ENCODE measurements at places on chromosomes 5 and 9.

DNA sequence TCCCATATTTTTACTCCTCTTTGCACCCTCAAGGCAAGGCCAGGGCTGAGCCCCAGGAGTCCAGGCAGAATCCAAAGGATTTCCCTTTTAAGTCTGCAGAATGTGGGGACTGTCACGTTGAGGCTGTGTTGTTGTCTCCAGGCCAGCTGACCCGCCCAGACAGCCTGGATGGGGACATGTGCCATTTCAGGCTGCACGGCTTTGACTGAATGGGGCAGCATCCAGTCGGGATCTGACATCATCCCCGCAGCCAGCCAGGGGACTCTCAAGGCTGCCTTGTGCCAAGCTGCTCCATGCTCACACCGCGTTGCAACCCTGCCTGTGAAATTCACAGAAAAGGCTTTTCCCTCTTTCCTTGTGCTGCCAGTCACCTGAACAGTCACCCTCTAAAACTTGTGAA lies 2.2 kb upstream of the ZNF366 start:
- no peak for DNase-seq

GRCh38 chr5:96648593-96648992 lies 13.6 kb upstream of the CAST start:
- DNase-seq = no peak

GRCh38 chr9:77987081-77987656 lies 44.4 kb downstream of the GNAQ start:
- no peak for DNase-seq

GRCh38 chr5:172459783-172460165 lies 5.4 kb upstream of the SH3PXD2B start:
- no peak for DNase-seq

DNA sequence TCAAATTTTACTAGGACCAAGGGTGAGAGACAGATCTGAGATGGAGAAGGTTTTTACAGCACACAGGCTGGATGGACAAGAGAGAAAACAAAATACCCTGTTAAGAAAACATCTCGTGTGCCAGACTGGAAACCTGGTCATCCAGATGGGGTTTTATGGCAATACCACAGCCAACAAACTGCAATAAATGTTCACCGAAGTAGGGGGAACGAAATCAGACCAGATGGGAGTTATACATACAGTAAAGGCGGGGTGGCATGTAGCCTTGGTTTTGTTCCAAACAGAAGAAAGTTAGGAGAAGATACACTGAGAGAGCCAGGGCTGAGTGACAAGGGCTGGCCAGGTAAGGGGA lies 63.3 kb downstream of the DCP2 start:
- no peak for DNase-seq

DNA sequence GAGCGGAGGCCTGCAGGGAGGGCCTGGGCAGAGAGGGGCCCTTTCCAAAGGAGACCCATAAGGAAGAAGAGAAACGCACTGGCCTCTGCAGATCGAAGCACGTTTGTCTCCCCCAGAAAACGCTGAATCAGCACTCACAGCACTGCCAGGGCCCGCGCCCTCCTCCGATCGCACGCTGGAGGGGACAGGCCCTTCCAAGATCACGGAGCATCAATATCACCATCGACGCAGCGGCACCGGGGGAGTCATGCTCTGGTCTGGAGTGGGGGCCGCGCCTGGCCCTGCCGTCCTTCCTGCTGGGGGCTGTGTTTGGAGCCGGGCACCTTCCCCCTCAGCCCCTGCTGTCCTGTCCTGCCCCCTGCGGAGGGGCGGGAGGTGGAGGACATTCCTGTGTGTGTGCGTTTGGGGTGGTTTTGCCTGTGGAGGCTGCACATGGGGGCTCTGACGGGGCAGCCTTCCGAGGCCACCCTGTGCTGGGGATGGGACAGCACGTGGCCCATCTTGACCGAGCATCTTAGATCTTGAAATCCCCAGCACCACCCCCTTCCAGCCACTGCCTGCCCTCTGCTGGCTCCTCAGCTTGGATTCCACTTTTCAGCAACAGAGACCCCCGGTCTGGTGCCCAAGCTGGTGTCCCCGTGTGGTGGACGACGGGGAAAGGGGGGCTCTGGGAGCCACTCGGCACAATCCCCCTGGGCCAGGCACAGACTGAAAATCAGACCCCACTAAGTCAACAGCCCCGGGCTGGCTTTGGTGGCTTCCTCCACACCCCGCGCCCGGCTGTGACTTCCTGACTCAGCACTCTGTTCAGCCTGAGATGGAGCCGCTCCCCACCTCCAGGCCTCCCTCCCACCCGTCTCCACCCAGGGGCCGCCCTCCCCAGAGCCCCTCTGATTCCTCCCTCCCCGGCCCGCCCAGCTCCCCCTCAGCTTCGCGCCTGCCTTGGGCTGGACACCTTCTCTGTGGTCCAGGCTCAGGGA lies 8.3 kb downstream of the TMEM250 start:
- DNase-seq = peak; percentile 34

DNA sequence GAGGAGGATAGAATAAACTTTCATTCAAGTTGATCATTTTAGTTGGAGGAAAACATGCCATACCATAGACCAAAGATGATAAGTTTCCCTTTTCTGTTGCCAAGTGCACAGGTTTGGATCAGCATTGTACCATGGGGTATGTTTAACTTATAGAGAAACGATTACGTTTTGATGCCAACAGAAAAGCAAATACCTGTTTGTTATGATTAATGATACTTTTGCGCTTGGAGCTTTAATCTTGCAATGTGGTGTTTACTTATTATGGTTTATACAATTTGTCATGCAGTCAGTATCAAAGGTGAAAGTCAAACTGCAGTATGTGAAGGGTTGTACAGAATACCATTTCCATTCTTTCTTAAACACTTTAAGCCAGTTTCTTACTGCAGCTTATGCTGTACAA lies 13.2 kb upstream of the ARHGEF28 start:
- DNase-seq = no peak

GRCh38 chr9:87199278-87199677 lies 252.0 kb upstream of the GAS1 start:
- no peak for DNase-seq

DNA sequence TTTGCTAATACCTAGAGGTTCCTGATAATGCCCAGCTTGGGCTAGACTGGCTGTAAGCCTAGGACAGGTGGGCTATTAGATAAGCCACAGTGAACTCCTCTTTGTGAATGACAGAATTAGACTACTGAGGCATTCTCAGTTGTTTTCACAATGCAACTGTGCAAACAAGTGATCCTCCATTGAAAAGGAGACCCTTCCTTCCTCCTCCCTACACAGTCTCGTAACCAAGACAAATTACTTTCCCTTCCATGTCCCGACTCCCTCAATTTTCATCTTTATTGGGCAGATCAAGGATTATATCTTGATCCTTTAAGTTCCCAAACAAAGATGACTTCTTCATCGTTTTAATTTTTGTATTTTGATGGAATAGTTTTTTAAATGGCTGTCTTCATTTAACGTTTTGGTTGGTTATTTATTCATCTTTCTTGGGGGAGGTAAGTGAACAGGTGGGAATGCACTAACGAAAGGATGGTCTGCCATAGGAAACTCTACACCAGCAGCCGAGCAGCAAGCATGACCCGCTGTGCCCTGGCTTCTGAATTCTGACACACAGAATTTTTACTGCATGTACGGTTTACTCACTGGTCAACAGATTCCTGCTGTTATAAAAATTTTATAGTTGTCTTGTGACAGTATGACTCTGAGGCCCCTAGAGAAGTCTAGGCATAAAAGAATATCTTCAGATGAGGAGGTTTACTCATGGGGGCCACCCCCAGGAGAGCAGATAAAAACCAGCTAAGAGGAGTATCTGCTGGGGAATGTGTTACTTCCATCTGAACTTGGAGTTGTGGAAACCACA lies 137.5 kb upstream of the TUT7 start:
- DNase-seq = no peak

- DNase-seq = no peak
Observed at GRCh38 chr9:131255676-131256197, 20.6 kb downstream of the FAM78A start.

DNA sequence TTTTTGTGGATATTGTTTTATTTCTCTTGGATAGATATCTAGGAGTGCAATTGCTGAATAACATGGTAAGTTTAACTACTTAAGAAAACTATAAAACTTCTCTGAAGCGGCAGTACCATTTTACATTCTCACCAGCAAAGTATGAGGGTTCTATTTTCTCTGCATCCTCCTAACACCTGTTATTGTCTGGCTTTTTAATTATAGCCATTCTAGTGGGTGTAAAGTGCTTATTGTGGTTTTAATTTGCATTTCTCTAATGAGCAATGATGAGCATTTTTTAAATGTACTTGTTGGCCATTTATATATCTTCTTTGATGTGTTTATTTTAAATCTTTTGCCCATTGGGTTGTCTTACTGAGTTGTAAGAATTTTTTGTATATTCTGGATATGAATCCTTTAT lies 28.7 kb downstream of the SMIM32 start:
- no peak for DNase-seq

- DNase-seq = no peak
Observed at GRCh38 chr9:123771690-123772089, 158.2 kb downstream of the DENND1A start.

DNA sequence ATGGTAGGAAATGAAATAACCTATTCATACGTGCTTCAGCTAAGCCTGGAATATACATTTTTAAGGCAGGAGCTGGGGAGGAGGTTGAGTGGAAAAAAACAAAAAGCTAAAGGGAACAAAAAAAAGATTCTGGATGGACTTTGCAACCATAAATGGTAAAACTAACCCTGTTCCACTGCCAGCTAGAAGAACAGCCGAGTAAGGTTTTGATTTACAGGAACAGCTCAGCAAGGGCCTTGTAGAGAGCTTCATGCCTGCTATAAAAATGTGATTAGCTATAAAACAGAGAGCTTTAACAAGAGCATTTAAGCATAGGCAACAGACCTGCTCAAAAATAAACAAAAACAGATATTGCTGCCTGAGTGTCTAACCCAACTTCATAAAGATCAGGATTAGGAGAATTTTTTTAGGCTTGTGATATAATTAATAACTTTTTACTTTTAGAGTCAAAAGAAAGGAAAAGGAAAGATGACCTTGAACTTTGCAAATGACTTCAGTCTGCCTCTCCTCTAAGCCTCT lies 194.8 kb downstream of the FBXL7 start:
- no peak for DNase-seq

DNA sequence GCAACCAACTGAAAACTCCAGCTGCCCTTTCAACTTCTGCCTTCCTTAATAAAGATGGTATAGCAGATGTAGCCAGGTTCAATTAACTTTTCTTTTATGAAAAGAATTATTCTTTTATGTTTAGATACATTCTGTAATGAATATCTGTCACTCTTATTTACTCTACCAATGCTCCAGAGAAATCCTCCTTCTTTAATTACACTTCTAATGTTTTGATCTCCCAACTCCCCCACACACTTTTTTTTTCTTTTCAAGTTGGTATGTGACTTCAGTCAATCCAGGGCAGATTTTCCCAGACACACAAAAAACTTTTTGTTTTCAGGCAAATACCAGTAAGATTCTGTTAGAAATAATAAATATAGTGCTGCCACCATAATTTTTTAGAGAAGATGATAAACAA lies 1000.0 kb upstream of the DMAC1 start:
- DNase-seq = no peak

GRCh38 chr5:88145611-88146467 lies 122.8 kb downstream of the TMEM161B start:
- DNase-seq = no peak

GRCh38 chr9:124808246-124808956 lies 31.5 kb downstream of the OLFML2A start:
- no peak for DNase-seq

- DNase-seq = no peak
Observed at GRCh38 chr9:106893088-106893487, 30.1 kb downstream of the ZNF462 start.

- no peak for DNase-seq
Observed at GRCh38 chr9:97864396-97864795, 11.4 kb downstream of the FOXE1 start.

DNA sequence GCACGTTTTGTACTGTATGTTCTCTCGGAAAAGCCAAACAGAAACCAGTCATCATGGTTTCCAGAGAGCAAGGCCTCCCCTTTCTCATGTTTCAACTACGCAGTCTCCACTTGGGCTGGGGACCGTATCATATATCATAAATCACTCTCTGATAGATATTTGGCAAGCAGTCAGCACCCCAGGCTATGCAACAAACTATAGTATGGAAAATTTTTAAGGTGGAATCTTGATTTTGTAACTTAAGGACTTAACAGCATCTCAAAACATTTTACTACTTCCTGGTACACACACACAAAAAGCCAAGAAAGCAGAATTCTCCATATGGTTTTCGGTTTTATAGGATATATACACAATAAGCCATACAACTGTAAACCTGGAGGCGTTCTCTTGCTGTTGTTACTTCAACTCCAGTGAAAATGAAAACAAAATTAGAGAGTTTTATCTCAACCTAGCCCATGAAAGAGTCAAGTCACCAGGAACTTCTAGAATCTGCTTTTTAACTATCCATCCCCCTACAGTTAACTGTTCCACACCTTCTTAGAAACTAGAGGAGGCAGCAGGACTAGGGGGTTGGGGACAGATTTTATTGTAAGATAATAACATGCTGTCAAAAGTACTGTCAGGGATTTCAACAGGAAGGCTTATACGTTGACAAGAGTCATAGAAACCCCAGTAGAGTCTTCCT lies 283.4 kb downstream of the NFIB start:
- no peak for DNase-seq

- DNase-seq = no peak
Observed at GRCh38 chr5:138444774-138445546, 6.1 kb downstream of the REEP2 start.

- no peak for DNase-seq
Observed at GRCh38 chr9:110105107-110105506, 102.9 kb downstream of the C9orf152 start.

DNA sequence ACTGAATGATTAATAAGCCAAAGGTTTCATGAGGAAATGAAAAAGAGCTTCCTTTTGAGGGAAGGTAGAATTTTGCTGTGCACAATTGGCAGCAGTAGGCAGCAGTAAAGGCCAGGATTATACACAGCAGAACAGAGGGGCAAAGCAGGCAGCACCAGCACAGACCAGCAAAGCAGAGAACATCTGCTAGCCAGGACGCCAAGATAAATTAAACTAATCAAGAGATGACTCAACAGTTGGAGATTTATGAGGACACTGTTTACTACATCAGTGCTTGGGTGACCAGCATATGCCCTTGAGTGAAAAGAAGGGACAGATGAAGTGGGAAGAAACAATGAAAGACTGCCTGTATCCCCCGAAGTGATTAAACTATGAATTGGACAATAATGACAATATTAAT lies 871.4 kb upstream of the CDH10 start:
- no peak for DNase-seq

GRCh38 chr5:179763215-179763945 lies 30.4 kb upstream of the LTC4S start:
- peak; percentile 58 for DNase-seq

DNA sequence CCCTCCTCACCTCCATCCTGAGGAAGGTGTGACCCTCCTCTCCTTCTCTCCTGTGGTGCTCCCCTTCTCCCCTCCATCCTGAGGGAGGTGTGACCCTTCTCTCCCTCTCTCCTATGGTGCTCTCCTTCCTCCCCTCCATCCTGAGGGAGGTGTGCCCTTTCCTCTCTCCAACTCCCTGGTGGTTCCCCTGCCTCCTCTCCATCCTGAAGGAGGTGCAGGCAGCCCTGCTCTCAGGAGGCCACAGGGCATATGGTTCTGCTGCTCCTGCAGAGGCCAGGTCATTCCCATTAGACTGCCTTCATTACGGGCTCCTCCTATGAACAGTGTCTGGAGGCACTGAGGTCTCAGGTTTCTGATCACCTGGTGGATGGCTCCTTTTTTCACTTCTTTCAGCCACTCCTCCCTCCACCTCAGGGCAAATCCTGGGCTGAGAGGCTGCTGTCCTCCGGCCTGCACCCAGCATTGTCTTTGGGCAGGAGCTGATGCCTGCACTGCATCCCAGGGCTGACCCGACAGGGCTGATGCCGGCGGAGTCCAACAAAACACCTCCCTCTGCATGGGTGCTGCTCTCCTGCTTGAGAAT lies 197.1 kb downstream of the MED10 start:
- no peak for DNase-seq

- DNase-seq = no peak
Observed at GRCh38 chr9:138105123-138105415, 227.5 kb downstream of the CACNA1B start.

All from activated CD4-positive, alpha-beta T cell treated with anti-CD3 and anti-CD28 coated beads, Interleukin-2, amount 50 U/mL, for 16 hours (primary cell).